ENCODE measurements at places on chromosomes 5 and 9.

GRCh38 chr5:40754381-40755092 lies 1.2 kb downstream of the TTC33 start:
- DNase-seq, result no peak

- DNase-seq, result no peak
Observed at GRCh38 chr5:130526708-130527107, 622.4 kb downstream of the CHSY3 start.

GRCh38 chr9:128244091-128244836 lies 31.5 kb downstream of the GOLGA2 start:
- no peak for DNase-seq

- no peak for DNase-seq
Observed at GRCh38 chr5:143543358-143544255, 140.1 kb upstream of the NR3C1 start.

- DNase-seq, result no peak
Observed at GRCh38 chr5:143218517-143219170, 184.8 kb downstream of the NR3C1 start.

DNA sequence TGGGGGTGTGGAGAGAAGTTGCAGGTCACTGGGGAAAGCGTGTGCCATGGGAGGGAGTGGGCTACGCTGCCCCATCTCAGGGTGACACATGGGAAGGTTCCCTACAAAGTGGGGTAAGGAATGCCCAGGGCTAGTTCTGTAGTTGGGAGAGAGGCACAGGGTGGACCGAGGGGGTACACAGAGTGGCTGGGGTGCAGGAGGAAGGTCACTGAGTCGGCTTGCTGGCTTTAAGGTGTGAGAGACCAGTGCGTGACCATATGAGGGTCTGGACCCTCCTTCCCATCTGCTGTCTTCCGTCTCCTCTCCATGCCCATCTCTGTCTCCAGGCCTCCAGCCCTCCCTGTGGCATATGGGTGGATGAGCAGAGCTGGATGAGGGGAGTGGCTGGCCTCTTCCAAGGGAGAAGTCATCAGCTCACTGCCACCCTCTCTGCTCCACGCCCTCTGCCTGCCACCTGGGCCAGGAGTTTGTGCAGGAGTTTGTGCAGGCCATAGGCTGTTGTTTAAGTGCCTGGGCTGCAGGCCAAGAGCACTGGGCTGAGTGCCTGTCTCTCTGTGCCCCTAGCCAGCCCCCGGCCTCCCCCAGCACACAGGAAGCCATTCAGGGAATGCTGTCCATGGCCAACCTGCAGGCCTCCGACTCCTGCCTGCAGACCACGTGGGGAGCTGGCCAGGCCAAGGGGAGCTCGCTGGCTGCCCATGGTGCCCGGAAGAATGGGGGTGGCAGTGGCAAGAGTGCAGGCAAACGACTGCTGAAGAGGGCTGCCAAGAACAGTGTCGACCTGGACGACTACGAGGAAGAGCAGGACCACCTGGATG lies 96.8 kb downstream of the PHF2 start:
- no peak for DNase-seq
